Esophagus squamous epithelium (tissue), 5 donors: ENCODE measurements at places on chromosomes 13 and 19. TPM values are rescaled to one million over a fixed set of nuclear protein-coding genes. Genes with fewer than 3 reads are reported as not detected.

GRCh38 chr13:99072356-99072755 is 94.5 kb upstream of the DOCK9 start:
- DNase-seq, result no peak
- H3K36me3 ChIP-seq, result peaks cover 44% of the 10 kb centered on the region
- no peak overlapping the region for H3K4me3 ChIP-seq
- H3K27me3 ChIP-seq, result no peaks in the 10 kb centered on the region
- peaks cover 3% of the 10 kb centered on the region for H3K4me1 ChIP-seq

DNA sequence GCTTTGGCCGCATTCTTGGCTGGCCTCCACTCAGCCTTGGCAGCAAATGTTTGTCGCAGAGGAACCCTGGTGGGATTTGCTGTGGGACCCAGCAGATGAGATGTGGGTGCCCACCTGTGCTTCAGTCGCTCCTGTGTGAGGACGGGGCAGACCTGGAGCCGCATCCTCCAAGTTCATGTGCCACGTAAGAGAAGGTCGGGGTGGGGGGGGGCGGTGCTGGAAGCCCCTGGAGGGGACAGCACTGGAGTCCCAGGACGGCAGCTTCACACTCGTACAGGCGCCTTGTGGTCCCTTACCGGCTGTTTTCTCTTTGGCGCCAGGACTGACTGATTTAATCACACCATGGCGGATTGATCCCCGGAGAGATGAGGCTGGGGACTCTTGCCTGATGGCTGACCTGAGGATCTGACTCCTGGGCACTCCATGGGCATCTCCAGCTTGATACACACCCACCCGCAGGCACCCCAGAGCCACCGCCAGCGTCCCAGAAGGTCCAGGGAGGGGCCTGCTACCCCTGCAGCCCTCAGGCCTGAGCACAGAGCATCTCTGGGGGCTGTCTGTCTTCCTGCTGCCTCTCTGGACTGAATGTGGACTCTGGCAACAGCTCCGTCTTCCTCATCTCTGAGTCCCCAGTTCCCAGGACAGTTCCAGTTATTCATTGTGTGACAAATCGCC is 10.0 kb upstream of the GRTP1 start:
- no peaks in the 10 kb centered on the region for H3K4me1 ChIP-seq
- H3K4me3 ChIP-seq, result no peak overlapping the region
- no peaks in the 10 kb centered on the region for H3K36me3 ChIP-seq

DNA sequence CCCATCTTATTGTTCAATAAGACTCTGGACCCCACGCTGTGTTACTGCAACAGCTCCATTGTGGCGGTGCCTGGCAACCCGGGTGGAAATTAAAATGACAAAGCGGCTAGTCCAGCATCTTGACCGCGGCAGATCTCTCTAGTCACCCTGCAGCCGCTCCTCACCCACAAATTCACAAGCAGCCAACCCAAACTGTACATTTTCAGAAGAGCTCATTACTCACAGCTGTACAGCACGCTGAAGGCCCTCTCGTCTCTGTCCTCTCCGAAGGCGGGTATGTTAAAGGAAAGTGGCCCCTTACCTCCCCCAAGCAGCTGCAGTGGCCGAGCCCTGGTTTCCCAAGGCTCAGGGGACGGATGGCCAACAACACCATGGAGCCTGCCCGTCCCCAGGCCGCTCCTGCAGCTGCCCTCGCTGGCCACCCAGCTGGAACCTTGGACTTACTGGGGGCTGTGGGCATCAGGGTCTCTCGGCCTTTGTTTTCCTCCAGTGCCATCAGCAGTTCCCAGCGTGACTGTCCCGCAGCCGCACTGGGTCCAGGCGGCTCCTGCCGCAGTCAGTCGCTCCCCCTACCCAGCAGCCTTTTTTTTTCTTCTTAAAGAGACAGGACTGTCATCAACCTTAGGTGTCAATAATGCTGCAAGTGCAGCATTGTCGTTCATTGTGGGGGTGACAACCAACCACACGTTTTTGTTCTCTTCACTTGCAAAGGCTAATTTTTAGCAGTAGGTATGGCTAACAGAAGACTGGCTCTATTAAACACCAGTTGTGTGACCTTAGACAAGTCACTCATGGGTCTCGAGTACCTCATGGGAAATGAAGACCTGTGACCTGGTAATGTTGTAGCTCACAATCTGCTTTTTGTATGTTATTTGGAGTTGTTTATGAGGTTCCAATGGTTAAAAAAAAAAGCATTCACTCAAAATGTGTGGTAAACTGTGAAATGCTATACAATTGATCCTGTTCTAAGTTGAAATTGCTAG is at the start of gene SACS:
Gene SACS (minus strand): TSS at position 532 of the 983 bp plus-strand sequence. CDS start 22,463 bp downstream, outside the sequence.
- no peak for DNase-seq
- H3K27me3 ChIP-seq, result peaks cover 13% of the 10 kb centered on the region
- peak within 1 kb of the TSS; percentile 1 for H3K4me3 ChIP-seq
- H3K36me3 ChIP-seq, result no peaks in the 10 kb centered on the region
- H3K27ac ChIP-seq, result peak within 1 kb of the TSS; percentile 37
- no peaks in the 10 kb centered on the region for H3K4me1 ChIP-seq

- DNase-seq, result no peak
- no peak overlapping the region for H3K27ac ChIP-seq
- H3K27me3 ChIP-seq, result no peaks in the 10 kb centered on the region
- peaks cover 4% of the 10 kb centered on the region for H3K4me1 ChIP-seq
- H3K4me3 ChIP-seq, result no peak overlapping the region
Measured at GRCh38 chr13:51955816-51956603, 55.2 kb downstream of the ATP7B start.

- H3K36me3 ChIP-seq, result no peaks in the 10 kb centered on the region
- H3K4me3 ChIP-seq, result peak overlapping the region; percentile 30
- no peak for DNase-seq
- H3K27ac ChIP-seq, result peak overlapping the region; percentile 94
- H3K27me3 ChIP-seq, result no peaks in the 10 kb centered on the region
Measured at GRCh38 chr19:18414504-18415177, 4.6 kb upstream of the SSBP4 start.

DNA sequence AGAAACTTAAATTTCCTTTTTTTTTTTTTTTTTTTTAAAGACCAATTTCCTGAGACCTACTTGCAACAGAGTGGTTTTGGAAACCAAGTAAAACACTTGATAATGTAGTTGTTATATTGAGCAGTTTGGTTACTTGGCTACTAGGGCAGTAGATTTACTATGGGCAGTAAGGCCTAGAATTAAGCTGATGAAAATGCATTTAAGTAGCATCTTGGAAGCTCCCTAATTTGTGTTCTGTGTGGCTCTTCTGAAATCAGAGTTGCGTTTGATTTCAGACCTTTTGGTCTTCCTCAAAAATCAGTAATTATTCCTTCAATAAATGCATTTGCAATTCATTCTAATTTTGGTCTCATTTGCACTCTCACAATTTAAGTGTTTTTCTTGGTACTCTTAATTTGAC is 810 bp downstream of the GPR180 start:
- no peaks in the 10 kb centered on the region for H3K4me1 ChIP-seq
- no peak for DNase-seq
- H3K27ac ChIP-seq, result peak overlapping the region; percentile 85
- no peaks in the 10 kb centered on the region for H3K36me3 ChIP-seq

DNA sequence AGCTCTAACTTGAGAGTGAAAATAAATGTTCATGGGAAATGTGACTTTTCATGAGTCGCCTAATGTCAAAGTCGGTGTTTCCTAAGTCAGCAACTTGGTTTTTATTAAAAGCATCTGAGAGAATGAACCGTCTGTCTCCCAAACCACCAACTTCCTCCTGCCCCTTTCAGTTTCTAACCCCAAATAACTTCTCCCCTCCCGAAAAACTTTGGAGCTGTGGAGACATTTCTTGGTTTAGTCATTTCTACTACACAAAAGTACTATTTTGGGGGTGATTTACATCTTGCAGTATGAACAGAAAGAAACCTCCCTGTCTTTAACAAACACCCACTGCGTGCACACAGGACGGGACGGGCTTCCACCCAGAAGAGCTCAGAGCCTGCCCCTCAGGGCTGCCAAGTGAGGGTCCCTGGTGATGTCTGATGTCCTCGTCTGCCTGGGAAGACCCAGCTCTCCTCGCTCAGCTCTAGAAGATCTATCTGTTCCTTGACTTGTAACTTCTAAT is 65.0 kb downstream of the RASA3 start:
- no peaks in the 10 kb centered on the region for H3K36me3 ChIP-seq
- peaks cover 63% of the 10 kb centered on the region for H3K4me1 ChIP-seq
- no peak overlapping the region for H3K4me3 ChIP-seq
- H3K27ac ChIP-seq, result peak overlapping the region; percentile 90

GRCh38 chr19:43430142-43430710 is 15.5 kb downstream of the TEX101 start:
- no peak for DNase-seq
- peak overlapping the region; percentile 23 for H3K27ac ChIP-seq
- peaks cover 4% of the 10 kb centered on the region for H3K4me1 ChIP-seq
- no peaks in the 10 kb centered on the region for H3K36me3 ChIP-seq
- no peak overlapping the region for H3K4me3 ChIP-seq
- H3K27me3 ChIP-seq, result no peaks in the 10 kb centered on the region

DNA sequence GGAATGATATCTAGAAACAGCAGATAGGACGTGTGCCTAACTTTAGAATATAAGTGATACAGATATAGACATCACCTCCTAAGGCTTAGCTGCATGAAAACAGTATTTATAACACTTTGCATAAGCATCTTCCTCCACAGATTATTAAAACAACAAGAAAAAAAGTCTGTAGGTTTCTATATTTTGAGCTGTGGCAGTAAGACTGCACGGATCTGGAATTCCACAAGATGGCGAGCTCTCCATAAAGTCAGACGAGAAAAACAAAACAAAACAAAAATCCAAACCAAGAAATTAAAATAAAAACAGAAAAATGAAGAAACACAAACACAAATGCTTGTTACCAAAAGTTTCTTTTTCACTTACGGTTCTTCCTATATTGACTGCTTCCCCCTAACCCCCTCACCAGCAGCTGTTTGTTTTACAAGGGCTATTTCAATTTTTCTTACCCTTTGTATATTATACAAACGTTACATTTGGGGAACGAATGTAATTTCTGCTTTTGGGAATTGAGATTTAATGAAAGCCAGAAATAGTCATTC is 285.8 kb downstream of the MYO16 start:
- H3K36me3 ChIP-seq, result no peaks in the 10 kb centered on the region
- no peak for DNase-seq
- peak overlapping the region; percentile 76 for H3K27ac ChIP-seq
- H3K4me3 ChIP-seq, result peak overlapping the region; percentile 5
- peaks cover 11% of the 10 kb centered on the region for H3K4me1 ChIP-seq
- no peaks in the 10 kb centered on the region for H3K27me3 ChIP-seq

The LILRB3 gene
- 7.8 TPM for total RNA-seq

The CLIP3 gene
- total RNA-seq, result 3.7 TPM

The SHISA7 gene
- total RNA-seq, result not detected

The LATS2 gene
- total RNA-seq, result 18.9 TPM

The LCP1 gene
- 33.6 TPM for total RNA-seq
